CD8-positive, alpha-beta T cell (primary cell): ENCODE measurements at places on chromosomes 4 and X. TPM values are rescaled to one million over a fixed set of nuclear protein-coding genes. Genes with fewer than 3 reads are reported as not detected.

Gene TRAM1L1
- total RNA-seq, result not detected

Gene NOP14
- 23.9 TPM for total RNA-seq

Gene BOD1L1
- total RNA-seq, result 48.3 TPM

Gene DRD5
- not detected for total RNA-seq

Gene CPE
- not detected for total RNA-seq

Gene MTM1
- total RNA-seq, result 16.0 TPM

Gene MMAA
- 9.4 TPM for total RNA-seq

Gene RS1
- total RNA-seq, result not detected

Gene SLC49A3
- 0.73 TPM for total RNA-seq
